Vagina (tissue), 2 donors: ENCODE measurements at places on chromosomes 6 and 20.

GRCh38 chr6:98308564-98308963 lies 525.8 kb upstream of the POU3F2 start:
- no peak for DNase-seq

- DNase-seq = no peak
These were observed 101.3 kb downstream of the QRSL1 start for GRCh38 chr6:106730718-106731117.

DNA sequence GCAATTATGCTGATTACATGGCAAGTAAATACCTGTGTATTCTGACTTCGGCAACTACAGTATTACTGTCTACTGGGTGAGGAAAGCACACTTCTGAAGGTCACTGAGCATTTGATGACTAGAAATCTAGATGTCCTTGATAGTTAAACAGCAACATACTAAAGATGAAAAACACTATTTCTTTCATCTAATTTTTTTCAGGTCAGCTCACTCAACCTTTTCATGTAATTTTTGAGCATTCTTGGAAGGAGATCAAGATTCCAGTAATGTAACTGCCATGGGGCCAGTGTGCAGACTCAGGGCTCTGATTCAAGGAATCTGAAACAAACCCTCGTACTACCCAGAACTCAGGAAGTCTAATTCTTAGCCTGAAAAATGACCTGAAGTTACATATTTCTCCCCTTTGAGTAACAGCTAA lies 222.6 kb upstream of the TAB2 start:
- no peak for DNase-seq

- peak; percentile 43 for DNase-seq
These were observed 294.3 kb downstream of the CDC5L start for GRCh38 chr6:44681761-44682160.

DNA sequence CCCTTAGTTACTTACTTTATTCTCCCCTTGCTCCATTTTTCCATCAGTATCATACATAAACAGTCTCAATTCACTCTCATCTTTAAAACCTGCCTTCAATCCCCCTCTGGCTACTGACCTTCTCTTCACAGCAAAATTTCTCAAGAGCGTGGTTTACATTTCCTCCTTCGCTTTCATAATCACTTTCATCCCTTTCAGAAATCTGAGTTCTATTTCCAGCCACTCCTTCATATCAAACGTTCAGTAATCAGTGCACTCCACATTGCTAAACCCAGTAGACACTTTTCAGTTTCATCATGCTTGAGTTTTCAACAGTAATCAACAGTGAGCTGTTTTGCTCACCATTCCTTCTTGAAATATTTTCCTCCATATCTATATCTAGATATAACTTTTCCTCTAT lies 176.7 kb upstream of the HSF2 start:
- no peak for DNase-seq

DNA sequence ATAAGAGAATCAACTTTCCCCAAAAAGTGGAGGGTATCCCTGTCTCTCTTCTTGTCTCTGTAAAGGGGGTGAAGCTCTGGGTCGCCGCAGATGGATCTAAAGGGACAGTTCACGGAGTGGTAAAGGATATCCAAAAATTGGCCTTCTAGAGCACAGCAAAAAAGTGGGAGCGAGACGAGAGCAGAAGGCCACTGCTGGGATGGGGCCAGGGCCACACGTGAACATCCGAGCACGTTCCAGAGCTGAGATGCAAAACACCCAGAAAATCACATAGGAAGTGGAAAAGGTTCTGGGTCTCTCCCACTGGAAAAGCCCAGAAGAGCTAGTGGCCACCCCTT lies 837 bp downstream of the TRAM2 start:
- DNase-seq = no peak

DNA sequence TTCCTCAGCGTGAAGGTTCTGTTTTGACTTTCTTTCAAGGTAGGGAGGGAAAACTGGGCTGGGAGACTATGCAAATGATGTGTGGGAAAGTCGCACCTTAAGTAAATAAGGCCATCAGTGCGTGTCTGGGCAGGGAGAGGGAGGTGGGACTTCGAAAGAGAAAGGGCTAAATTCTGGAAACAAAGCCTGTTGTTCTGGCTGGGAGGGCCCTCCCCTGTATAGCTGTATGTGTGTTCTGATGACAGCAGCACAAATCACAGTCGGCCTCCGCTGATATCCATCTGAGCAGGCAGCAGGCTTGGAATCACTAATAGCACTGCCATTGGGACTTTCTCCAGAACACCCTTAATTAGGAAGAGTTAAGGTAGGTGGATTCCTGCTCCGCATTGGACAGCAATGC lies 19.2 kb downstream of the JAG1 start:
- DNase-seq = no peak

- DNase-seq = no peak
These were observed 268.3 kb upstream of the TAB2 start for GRCh38 chr6:149049230-149049629.

- DNase-seq = no peak
These were observed 55.0 kb downstream of the CD83 start for GRCh38 chr6:14172562-14172961.

DNA sequence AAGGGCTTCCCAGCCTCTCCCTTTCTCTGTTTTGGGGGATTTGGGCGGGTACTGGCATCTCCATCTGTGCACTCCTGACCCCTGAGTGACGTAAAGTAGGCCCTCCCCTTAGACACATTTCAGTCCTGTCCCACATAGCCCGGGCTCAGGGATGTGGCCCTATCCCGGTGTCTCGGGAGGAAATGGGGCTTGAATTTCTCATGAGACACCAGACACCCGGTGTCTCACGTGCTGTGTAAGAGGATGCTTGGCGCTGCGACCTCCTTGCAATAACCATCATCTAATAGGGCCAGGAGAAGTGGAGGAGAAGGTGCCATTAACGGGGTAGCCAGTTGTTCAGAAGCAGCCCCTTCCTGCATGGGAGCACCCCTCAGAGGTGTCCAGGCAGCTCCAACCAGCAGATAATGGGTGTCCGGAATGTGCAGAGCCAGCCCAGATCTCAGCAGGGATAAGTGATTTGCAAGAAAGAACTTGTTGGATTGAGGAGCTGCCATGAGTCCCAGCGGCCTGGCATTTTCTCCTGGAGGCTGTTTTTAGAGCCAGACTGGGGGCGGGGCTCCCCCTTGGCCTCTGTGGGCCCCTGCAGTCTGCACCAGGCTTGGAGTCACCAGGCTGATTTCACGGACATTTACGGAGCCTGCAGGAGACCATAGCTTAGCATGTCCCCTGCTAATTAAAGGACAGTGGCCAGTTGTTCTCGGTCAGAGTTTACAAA lies 372.0 kb downstream of the PREX1 start:
- no peak for DNase-seq

- no peak for DNase-seq
These were observed 141.8 kb upstream of the PTPN1 start for GRCh38 chr20:50368386-50368785.

DNA sequence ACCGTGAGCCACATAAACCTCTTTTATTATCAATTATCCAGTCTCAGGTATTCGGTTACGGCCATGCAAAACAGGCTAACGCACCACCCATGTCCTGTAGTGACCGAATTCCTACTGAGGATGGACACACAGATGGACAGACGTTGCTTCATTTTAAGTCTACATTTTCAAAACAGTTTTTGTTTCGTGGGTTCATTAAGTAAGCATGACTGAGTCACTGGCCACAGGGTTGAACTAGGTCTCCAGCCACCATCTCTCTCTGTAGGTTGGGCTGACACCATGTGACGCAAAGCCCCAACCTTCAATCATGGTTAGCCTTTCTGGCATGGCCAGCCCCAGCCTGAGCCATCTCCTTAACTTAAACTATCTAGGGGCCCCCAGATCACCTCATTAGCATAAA lies 110.0 kb upstream of the SLC22A23 start:
- no peak for DNase-seq

DNA sequence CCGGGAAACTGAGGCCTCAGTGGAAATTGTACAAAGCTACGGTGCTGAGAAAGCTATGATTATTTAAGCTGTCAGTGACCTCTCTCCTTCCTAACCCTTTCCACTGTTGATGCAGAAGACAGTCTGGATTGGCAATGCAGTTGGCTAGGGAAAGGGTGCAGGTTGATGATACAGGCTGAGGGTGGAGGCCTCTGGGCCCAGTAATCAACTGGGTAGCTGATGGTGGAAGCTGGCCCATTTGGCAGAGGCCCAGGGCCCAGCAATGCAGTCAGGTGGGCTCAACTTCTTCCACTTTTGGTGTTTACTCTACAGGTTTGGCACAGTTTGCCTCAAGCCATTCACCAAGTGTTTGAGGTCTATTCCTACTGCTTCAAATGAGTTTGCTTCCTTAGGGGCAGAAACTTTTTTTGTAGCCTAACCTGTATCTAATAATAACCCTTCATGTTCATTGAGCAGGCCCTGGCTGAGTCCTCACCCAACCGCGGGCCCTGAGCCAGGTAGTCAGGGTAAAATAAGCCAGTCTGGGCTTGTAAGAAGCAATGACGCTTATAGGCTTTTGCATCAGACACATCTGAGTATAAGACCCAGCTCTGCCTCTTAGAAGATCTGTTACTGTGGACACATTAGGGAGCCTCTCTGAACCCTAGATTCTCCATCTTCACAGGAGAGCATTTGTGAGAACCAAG lies 12.1 kb downstream of the BCL2L1 start:
- DNase-seq = no peak

GRCh38 chr6:971981-972640 lies 279.2 kb upstream of the EXOC2 start:
- DNase-seq = no peak

DNA sequence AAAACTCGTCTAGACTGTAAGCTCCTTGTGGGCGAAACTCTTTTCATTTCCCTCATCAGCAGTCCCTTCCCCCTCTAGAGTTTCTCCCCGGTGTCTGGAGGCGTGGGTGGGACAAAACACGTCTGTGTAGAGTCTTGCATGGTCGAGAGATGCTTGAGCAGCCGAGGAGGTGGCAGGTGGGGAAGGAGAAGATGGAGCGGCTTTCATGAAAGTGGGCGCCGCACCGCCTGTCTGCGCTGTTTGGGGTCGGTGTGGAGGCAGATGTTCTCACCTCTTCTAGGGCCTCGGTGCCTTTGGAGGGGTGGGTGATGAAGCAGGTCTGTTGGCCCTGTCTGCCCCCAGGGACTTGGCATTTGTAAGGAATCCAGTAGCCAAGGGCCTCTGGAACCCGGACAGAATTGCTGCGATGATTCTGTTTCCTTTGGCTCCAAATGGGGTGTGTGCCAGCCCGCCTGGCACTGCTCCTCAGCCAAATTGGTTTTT lies 1.2 kb downstream of the BRPF3 start:
- DNase-seq = no peak

DNA sequence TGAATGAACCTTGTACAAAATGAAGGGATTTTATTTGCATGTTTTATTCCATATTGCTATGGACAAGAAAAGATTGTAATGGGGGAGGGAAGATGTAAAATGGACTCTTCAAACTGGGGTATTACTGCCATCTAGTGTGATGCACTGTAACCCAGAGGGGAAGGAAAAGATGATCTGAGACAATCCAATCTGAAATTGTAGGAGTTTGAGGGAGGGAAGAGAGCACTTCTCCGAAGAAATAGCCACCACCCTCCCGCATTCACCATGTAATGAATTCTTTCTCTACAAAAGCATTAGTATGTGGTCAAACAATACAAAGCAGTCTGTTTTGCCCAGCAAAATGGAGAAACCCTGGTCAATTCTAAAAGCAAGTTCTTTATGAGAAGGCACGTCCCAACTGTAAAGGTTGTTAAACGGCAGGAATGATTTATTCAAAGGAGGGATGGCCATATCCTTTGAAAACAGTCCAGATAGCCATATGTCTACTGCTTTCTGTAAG lies 679.5 kb upstream of the NRSN1 start:
- DNase-seq = no peak

GRCh38 chr6:163941624-163941976 lies 527.1 kb downstream of the QKI start:
- no peak for DNase-seq

- no peak for DNase-seq
These were observed 368.6 kb upstream of the CDH4 start for GRCh38 chr20:60883496-60883895.

GRCh38 chr6:106988664-106989063 lies 14.1 kb upstream of the CD24 start:
- no peak for DNase-seq

DNA sequence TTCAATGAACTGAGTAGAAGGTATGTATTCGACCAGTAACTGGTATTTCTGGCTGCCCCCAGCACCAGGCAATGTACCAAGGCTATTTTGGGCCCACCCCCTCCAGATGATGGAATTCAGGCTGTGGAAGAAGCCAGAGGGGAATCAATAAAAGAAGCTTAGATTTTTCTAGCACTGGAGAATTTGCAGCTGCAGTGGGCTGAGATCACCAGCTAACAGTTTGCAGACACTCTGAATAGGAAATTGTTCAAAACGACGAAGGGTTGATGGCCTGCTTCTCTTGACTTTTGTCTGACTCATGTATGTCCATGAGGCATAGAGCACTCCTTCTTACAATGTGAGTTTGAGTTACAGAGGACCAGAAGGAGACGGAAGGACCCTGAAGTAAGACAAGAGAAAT lies 32.4 kb upstream of the FBXO9 start:
- no peak for DNase-seq

DNA sequence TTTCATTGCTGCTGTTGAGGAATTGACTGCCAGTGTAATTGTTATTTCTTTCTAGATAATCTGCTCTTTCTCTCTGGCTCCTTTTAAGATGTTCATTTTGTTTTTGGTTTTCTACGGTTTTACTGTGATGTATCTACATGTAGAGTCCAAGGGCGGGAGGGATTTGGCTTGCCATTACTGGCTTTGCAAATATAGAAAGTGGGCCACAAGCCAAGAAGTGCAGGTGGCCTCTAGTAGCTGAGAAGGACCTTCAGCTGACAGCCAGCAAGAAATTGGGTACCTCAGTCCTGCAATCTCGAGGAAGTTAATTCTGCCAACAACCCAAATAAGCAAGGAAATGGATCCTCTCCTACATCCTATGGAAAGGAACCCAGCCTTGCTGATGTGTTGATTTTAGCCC lies 42.8 kb upstream of the GLP1R start:
- DNase-seq = no peak

DNA sequence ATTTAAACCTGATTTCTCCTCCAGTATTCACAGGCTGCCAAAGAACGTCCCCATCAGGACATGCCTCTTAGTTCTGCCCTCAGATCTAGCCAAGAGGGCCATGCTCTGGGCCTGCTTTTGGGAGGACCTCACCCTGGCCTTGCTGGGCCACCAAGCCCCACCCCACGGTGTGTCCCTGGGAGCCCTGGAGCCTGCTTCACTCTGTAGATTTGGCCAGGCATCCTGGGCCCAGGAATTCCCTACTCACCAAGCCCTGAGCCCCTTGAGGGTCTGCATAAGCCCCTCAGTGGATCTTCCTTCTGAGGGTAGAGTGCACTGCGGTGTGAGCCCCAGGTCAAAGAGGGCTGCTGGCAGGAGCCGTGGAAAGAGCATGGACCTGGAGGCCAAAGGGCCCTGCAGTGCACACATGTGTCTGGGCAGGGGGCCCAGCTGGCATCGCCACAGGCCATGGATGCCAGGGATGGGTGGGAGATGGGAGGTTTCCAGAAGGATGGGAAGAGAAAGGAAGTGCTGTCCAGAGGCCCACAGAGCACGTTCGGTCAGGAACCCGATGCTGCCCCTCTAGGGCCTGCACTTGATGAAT lies 98.0 kb downstream of the DACT2 start:
- DNase-seq = no peak
